Stimulated activated CD4-positive, alpha-beta T cell treated with anti-CD3 and anti-CD28 coated beads, TNF-alpha, amount 100 ng/mL, for 48 hours (primary cell): ENCODE measurements at places on chromosomes 3 and 15.

- DNase-seq: no peak
Measured at GRCh38 chr15:61657461-61657860, 402.8 kb downstream of the VPS13C start.

DNA sequence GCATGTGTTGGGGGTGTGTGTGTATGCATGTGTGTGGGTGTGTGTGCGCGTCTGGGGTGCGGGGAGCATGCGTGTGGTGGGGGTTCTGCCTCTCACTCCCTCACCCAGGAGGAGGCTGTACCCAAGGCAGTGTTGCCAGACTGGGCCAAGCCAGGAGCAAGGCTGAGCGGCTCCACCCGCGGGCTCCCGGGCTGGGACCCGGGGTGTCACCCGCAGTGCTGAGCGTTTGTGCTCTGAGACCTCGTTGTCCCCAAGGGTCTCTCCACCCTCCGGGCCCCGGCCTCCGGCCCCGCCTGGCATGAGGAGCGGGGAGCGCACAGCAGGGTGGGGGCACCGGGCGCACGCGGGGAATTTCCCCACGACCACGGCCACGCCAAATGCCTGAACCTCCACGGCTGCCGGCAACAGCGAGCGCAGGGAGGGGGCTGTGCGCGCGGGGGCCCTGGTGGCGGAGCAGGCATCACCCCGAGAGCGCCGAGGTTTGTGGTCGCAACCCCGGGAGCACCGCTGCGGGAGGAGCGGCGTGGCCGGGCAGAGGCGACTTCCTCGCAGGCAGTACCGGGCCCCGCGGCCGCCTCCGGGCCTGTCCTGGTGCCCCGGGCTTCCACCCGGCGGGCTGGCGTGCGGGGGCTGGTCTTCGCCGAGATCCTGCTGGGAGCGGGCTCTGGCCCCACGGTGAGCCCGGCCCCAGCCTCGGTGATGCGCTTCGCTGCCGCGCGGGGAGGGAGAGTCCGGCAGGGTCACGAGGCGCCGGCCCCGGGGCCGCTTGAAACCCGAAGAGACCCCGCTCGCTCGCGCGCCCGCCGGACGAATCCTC is 7.4 kb upstream of the OCA2 start:
- DNase-seq: no peak

DNA sequence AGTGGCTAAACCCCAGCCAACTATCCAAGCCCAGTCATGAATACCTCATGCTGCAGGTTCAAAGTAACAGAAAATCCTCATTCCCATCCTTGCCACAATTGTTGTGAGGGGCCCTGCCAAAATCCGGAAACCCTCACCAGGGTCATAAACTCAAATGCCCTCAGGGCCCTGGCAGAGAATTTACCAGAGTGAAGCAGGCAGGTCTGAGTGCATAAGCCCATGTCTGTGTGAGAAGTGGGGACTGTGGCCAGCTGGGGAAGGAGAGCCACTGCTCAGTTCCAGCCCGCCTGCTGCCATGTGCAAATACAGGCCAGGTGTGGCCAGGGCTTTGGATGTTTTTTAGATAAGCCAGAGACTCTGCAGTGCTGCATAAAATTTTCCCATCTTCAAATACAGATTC is 7.0 kb downstream of the CEP152 start:
- no peak for DNase-seq

DNA sequence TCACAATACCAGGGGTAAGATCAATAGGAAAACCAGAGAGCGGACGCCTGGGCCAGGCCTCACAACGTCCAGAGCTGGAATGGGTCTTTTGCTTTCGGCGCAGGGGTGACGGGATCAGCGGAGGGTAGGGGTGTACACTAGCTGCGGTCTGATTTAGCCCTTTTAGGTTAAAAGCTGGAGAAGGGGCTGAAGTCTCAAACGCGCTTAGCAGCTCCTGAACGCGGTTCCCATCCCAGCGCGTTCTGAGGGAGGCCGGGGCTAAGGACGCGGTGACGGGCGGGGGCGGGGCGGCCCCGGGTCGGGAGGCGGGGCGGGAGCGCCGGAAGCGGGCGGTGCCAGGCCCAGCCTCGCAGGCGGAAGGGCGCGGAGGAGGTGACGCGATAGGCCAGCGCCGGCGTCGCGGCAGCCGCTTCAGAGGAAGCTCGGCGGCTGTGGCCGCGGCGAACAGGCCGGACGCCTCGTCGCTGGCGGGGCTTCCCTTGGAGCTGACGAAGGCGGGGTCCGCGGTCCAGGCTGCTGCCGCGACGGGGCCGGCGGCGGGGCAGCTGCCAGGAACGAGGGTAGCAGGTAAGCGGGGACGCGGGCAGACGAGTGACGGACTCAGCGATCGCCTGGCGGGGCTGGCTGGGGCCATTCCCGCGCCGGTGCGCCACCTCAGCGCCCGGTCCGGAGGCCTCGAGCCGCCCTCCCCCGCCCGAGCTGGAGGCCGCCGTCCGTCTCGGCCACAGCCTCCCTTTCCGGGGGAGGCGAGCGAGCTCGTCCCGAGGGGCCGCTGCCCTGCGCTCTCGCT is at the start of gene SENP5:
TSS of gene SENP5 (plus strand) at position 414 of the 790 bp plus-strand sequence. CDS start 17,262 bp downstream, outside the sequence.
- peak; percentile 86 for DNase-seq
